ENCODE measurements at places on chromosomes 3 and 15. TPM values are rescaled to one million over a fixed set of nuclear protein-coding genes. Genes with fewer than 3 reads are reported as not detected.

Gene RGMA
- total RNA-seq: 85.1 TPM

Gene SLC51B
- total RNA-seq: not detected

Gene CAMP
- total RNA-seq: not detected

Gene GPR149
- not detected for total RNA-seq

Gene TMEM207
- total RNA-seq: not detected

Gene SMCO1
- not detected for total RNA-seq

Gene RLBP1
- 1.3 TPM for total RNA-seq

Gene CILP
- 0.22 TPM for total RNA-seq

Gene LDHAL6B
- not detected for total RNA-seq

Gene COL6A5
- not detected for total RNA-seq

Gene HCLS1
- total RNA-seq: not detected

GRCh38 chr3:41405466-41405865 is 206.2 kb downstream of the CTNNB1 start:
- no peak for DNase-seq

- DNase-seq: no peak
Observed at GRCh38 chr3:17911986-17912760, 169.7 kb upstream of the TBC1D5 start.

DNA sequence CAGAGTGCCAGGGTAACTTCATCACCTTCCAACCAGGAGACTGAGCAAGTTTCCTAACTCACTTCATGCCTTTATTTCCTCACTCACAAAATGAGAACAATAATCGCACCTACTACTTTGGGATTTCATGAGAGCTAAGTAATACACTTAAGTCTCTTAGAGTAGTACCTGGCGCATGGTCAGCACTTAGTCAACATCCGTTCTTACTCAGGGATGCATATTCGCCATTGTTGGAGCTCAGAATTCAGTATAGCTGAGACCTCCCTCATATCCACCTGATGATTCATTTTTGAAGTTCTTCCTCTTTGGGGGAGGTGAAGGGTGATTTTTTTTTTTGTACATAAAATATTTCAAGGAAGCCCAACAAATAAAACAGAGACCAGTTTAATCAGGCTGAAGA is 188.2 kb downstream of the AGBL1 start:
- DNase-seq: no peak

GRCh38 chr15:32651229-32651837 is 9.8 kb downstream of the SCG5 start:
- DNase-seq: peak; percentile 74

DNA sequence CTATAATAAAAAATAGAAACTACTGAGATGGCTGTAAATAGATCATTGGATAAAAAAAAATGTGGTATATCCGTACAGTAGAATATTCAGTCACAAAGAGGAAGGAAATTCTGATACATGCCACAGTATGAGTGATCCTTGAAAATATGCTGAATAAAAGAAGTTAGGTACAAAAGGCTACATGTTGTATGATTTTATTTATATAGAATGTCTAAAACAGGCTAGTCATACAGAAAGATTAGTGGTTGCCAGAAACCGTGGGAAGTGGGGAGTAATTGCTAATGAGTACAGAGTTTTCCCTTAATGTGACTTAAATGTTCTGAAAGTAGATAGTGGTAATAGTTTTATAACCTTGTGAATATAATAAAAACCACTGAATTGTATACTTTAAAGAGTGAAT is 24.9 kb upstream of the FAH start:
- DNase-seq: no peak

- no peak for DNase-seq
Observed at GRCh38 chr3:112643621-112644240, 2.8 kb upstream of the CCDC80 start.

DNA sequence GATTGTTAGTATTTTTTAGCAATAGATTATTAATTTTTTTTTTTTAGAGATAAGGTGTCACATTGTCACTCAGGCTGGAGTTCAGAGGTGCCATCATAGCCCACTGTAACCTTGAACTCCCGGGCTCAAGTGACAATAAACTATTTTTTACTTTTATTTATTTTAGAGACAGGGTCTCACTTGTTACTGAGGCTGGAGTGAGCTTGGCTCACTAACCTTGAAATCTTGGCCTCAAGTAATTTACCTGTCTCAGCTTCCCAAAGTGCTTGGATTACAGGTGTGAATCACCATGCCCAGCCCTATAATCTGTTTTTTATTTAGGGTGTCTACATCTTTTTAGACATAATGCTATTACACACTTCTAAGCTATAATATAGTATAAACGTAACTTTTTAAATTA is 7.9 kb upstream of the ARPP19 start:
- DNase-seq: no peak

GRCh38 chr3:110859336-110859735 is 212.3 kb upstream of the NECTIN3 start:
- DNase-seq: no peak

GRCh38 chr3:38349684-38350359 is 3.2 kb downstream of the XYLB start:
- no peak for DNase-seq

GRCh38 chr3:127042634-127043033 is 59.7 kb downstream of the PLXNA1 start:
- DNase-seq: no peak

- peak; percentile 16 for DNase-seq
Observed at GRCh38 chr15:36066757-36067156, 512.7 kb upstream of the CDIN1 start.

GRCh38 chr3:189941679-189942078 is 179.0 kb downstream of the P3H2 start:
- DNase-seq: no peak

GRCh38 chr3:142168514-142168913 is 19.2 kb upstream of the TFDP2 start:
- DNase-seq: no peak

DNA sequence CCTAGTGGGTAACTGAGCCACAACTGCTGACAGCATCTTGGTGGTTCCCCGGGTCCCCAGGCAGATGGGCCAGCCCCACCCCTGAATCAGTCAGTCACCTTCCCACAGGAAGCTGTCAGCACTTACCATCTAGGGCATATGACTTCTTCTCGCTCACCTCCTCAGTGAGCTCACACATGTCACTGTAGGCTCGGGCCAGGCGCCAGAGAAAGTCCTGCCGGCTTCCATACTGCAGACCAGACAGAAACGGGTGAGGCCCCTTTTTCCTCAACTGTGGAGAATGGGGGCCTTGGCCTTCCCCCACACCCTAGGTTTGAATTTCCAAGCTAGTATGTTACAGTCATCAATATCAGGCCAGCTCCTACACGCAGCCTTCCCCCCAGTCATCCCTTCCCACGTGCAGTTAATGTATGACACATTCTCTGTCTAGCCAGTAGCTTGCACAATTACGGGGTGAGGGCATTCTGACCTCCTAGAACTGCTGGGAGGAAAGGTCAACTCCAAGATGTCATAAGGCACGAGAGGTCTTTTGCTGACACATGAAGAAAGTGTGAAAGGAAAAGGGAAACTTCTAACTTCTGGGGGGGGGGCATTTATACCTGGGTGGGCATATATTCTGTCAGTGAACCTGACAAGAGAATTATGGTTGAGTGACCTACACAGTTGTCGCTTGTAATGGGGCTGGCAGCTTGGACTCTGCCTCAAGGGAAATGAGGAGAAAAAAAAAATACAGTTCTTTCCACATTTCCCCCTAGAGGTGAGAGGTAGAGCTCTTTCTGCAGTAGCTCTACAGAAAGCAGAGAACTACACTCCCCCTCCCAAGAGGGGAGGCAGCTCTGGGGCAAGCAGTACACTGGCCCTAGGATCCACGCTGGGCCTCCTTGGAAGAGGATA is 10.9 kb downstream of the RMDN3 start:
- no peak for DNase-seq

- DNase-seq: peak; percentile 69
Observed at GRCh38 chr3:114418724-114419543, 125.1 kb downstream of the TIGIT start.

- DNase-seq: no peak
Observed at GRCh38 chr15:56678571-56678970, 54.7 kb downstream of the ZNF280D start.

GRCh38 chr3:106367496-106367895 is 498.7 kb upstream of the CBLB start:
- no peak for DNase-seq

DNA sequence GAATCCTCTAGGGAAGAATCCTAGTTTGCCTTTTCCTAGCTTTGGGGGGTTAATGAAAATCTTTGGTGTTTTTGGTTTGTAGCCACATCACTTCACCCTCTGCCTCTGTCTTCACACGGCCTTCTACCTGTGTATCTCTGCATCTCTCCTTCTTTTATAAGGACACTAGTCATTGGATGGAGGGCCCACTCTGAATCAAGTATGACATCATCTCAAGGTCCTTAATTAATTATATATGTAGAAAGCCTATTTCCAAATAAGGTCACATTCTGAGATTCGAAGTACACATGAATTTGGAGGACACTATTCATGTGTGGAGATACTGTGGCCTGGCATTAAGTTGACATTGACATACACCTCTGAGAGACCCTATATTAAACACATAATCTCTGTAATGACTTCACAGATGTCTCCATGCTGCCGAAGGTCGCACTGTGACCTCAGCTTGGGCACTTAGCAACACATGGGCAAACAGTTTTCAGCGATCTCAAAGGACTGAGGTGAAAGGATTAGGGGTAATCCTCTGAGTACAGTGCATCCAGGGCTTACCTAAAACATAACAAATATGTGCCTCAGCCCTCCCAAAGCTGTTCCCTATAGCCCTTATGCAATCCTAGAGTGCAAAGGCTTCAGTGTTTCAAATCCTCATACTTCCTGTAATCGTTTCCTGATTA is 446.0 kb downstream of the FGF12 start:
- peak; percentile 34 for DNase-seq

- DNase-seq: no peak
Observed at GRCh38 chr15:89041507-89041906, 46.7 kb upstream of the ABHD2 start.

DNA sequence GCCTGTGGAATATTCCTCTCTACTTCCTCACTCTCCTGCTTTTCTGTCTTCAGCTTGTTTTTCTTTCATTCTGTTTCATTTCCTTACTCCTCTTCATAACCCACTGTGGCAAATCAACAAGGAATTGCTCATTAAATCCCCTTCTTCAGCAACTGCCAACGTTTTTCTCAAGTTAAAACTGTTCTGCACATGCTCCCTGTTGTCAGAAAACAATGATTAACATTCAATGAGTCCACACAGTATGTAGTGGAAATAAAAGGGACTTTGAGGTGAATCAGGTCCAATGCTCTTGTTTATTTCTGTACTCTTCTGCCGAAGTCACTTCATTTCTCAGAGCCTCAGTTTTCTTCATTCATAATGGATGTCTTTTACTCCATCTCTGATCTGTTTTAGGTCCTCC is 11.9 kb upstream of the ROBO2 start:
- no peak for DNase-seq

DNA sequence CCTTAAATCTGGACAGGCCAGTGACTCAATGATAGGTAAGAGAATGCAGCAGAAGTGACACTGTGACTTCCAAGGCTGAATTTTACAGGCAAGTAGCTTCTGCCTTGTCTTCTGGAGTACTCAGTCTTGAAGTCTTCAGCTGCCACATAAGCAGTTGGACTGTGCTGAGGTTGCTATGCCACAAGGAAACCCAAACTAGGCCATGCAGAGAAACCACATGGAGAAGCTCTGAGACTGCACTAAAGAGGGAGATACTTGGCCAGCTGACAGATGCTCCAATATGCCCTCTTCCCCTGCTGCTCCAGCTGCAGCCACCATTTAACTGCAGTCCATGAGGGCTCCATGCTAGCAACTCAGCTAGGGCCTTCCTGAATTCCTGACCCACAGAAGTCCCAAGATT is 119.4 kb upstream of the GADL1 start:
- DNase-seq: no peak

GRCh38 chr3:50287262-50287661 is 5.0 kb downstream of the IFRD2 start:
- DNase-seq: peak; percentile 1

GRCh38 chr3:159059395-159059794 is 257.5 kb downstream of the MFSD1 start:
- DNase-seq: no peak

GRCh38 chr3:104367000-104367399 is 999.7 kb upstream of the ALCAM start:
- DNase-seq: no peak
